Body of pancreas (tissue), 4 donors: ENCODE measurements at places on chromosomes 4 and X. TPM values are rescaled to one million over a fixed set of nuclear protein-coding genes. Genes with fewer than 3 reads are reported as not detected.

PCGF3 gene
- total RNA-seq, result 16.8 TPM

CITED1 gene
- not detected for total RNA-seq

- peak; percentile 85 for DNase-seq
Observed at GRCh38 chr4:153151535-153152455, 52.4 kb upstream of the TRIM2 start.

DNA sequence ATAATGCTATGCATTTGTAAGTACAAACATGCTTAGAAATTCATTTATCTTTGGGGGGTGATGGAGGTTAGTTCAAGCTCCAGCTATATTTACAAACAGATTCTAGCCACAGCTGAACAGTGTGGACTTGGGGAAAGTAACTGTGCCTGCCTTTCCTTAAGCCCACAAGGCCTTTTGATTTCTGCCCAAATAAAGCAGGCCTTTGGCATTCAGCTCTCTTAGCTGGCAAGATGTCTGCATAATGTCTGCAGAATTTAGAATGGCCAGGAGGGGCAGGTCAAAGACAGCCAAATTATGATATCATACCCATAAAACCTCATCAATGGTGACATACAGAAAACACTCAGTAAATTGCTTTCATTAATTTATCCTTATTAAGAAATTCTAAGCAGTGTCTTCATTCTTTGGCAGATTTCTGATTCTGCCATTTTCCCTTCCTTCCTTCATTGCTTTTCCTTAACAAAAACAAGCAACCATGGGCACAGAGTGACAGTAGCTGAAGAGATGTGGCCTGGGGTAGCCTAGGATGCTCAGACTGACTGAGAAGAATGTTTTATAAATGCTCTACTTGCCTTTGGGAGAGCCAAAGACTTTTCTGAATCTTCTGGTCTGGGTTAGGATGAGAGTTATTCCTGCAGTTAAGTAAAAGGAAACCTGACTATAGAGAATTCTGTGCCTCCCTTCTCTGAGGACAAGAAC, 538.7 kb upstream of the NR3C2 start:
- DNase-seq, result no peak

DNA sequence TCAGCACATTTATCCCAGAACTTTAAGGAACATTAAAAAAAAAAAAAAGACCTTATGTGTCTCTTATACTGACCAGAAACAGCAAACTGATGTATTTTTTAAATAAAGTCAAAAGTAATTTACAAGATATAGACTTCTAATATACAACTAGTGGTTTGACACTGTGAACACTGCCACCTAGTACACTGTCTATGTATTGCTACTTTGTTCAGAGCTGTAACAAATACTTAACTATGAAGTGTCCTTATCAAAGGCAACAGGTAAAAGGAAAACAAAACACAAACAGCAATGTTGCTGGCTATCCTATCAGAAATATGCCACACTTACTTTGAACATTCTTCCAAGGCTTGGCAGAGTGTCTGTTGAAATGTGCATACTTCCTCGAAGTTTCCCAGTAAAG, 60.4 kb downstream of the CD40LG start:
- DNase-seq, result no peak

- no peak for DNase-seq
Observed at GRCh38 chr4:25531272-25531671, 124.4 kb upstream of the SLC34A2 start.

BTK gene
- 2.6 TPM for total RNA-seq
